ENCODE measurements at places on chromosomes 11 and 22. TPM values are rescaled to one million over a fixed set of nuclear protein-coding genes. Genes with fewer than 3 reads are reported as not detected.

DNA sequence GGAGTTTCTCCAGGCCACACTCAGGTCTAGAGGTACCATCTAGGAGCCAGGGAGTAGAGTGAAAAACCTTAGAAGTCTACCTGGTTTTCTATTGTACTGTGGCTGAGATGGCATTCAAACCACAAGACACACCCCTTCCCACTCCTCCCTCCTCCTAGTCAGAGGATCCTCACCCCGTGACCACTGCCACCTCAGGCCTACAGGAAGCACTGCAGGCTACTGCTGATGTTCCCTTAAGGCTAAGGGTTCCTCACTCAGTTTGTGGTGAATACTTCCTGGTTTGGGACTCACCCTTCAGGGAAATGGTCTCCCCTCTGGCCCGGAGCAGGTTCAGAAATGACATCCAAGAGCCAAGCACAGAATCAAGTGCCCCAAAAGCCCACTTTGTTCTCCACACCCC lies 1293.9 kb downstream of the JRKL start:
- no peak for DNase-seq

- DNase-seq: no peak
These were observed 395.7 kb downstream of the AASDHPPT start for GRCh38 chr11:106473089-106473722.

DNA sequence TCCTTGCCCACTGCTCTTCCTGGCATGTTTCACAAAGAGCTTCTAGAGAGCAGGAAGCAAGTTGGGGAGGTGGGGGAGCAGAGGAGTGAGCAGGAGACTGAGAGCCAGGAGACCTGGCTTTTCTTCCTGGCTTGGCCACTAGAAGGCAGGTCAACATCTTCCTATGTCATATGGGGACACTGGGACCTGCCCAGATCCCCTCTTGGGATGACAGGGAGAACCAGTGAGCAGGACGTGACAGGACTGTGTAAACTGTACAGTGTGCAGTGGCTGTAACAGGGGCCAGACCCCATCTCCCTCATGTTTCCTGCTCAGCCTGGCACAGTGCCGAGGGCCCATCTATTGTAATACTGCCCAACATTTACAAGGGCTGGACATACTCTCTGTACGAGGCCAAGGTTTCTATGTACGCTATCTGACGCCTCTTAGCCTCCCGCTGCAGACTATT lies 29.4 kb downstream of the GDPD5 start:
- no peak for DNase-seq

DNA sequence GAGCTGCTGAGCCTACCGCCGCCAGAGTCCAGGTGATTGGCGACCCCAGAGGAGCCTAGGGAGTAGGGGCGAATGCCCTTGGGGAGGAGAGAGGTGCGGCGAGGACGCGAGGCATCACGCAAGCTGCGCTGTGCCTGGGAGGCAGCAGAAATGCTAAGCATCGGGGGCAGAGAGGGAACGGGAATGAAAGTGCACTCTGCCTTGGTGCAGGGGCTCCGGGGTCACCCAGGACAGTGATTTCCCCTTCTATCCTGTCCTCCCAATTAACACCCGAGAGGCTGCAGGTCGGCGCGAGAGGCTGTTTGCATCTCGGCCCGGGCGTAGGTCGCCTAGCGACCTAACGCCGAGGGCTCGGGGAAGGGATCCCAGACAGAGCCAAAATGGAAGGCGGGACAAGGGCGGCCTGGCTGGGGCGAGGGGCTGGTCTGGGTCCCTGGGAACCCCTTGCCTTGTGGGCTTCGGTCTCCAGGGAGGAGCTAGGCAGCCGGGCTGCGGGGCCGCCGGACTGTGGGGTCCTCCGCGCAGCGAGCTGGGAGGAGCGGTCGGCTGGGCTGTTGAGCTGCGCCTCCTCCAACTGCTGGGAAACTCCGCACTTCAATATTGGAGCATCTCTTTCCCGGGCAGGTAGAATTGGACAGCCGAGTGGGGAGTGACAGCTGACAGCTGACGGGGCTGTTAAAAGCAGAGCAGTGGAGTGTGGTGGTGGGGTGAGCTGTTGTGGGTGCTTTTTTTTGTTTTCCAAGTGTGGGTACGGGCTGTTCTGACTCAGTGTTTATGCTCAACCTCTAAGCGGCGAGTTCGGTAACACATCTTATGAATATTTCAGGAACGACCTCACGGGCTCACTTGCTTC lies 657 bp downstream of the ELMOD1 start:
- no peak for DNase-seq

CHRM1 gene
- not detected for total RNA-seq

OR51T1 gene
- not detected for total RNA-seq

NFRKB gene
- total RNA-seq: 11.1 TPM

GRCh38 chr11:119952441-119952840 lies 185.5 kb downstream of the TRIM29 start:
- DNase-seq: no peak

CFAP300 gene
- 0.61 TPM for total RNA-seq

DNA sequence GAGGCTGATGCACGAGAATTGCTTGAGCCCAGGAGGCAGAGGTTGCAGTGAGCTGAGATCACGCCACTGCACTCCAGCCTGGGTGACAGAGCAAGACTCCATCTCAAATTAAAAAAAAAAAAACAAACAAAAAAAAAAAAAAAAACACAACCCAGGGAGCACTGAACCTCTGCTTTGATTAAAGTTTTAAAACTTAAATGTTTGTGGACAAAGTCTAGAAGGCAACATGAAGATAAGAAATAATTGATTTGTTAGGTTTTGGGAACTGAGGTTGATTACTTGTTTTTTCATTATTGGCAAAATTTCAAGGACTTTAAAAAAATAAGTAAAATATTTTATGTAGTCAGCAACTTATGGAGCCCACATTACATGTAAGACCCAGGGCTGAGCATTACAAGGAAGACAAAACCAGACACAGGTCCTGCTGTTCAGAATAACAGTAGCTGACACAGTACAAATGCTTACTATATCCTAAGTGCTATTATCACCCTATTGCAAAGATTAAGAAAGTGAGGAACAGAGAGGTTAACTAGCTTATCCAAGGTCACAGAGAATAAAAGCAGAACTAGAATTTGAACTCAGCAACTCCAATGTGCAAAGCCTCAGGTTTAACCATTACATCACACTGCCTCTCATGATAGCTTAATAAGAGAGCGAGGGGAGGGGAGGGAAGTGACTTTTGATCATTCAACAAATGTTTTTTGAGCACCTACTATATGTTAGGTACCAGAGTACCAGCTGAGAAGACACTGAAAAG lies 2.3 kb upstream of the CRY2 start:
- no peak for DNase-seq

SYCE3 gene
- not detected for total RNA-seq

OR8A1 gene
- not detected for total RNA-seq

GRCh38 chr11:70578831-70579230 lies 180.5 kb downstream of the CTTN start:
- DNase-seq: no peak
